ENCODE measurements at places on chromosomes 6 and 20.
A peak's percentile ranks its signal among the peaks of the same experiment; 100 is the strongest.

- no peak for DNase-seq
Observed at GRCh38 chr6:17237246-17237645, 43.9 kb upstream of the RBM24 start.

- no peak for DNase-seq
Observed at GRCh38 chr20:62122654-62123449, 577 bp downstream of the LSM14B start.

DNA sequence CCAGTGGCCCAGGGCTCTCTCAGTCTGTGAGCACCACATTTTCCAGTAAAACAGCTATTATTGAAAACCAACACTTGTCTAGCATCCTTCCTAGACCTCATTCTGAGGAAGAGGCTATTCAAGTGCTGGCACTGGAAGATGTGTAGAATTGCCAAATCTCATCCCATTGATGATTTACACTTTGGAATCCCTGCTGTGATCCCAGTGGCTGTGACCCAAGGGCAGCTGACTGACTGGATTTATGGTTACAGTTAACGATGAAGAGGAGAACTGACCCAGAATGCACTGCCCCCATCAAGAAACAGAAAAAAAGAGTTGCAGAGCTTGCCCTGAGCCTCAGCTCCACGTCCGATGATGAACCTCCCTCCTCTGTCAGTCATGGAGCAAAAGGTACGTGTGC, 2.4 kb downstream of the CMTR1 start:
- DNase-seq, result no peak

- DNase-seq, result no peak
Observed at GRCh38 chr6:45949256-45949655, 66.4 kb downstream of the CLIC5 start.

- DNase-seq, result no peak
Observed at GRCh38 chr20:19769507-19769906, 11.4 kb downstream of the RIN2 start.

GRCh38 chr6:168532070-168532469, 91.1 kb downstream of the SMOC2 start:
- DNase-seq, result no peak

- no peak for DNase-seq
Observed at GRCh38 chr6:146341493-146342230, 202.0 kb upstream of the RAB32 start.

GRCh38 chr6:68740828-68741500, 105.9 kb downstream of the ADGRB3 start:
- DNase-seq, result no peak

DNA sequence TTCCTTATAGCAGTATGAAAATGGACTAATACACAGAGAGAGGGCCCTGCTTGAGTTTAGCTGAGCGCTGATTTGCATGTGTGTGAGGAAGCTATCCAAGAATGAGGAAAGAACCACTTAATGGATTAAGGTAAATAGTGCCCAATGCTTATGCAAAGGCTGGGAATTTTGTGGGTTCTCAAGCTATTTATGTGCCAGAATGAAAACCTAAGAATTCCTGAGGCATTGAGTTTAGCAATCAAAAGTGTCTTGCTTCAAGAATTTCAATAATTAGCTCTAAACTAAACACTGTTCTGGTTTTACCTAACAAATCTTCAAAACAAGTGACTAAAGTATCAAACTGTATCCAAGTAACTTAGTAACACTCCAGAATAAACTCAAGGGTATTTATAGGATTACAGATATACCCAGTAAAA, 7.0 kb upstream of the OR14J1 start:
- no peak for DNase-seq

DNA sequence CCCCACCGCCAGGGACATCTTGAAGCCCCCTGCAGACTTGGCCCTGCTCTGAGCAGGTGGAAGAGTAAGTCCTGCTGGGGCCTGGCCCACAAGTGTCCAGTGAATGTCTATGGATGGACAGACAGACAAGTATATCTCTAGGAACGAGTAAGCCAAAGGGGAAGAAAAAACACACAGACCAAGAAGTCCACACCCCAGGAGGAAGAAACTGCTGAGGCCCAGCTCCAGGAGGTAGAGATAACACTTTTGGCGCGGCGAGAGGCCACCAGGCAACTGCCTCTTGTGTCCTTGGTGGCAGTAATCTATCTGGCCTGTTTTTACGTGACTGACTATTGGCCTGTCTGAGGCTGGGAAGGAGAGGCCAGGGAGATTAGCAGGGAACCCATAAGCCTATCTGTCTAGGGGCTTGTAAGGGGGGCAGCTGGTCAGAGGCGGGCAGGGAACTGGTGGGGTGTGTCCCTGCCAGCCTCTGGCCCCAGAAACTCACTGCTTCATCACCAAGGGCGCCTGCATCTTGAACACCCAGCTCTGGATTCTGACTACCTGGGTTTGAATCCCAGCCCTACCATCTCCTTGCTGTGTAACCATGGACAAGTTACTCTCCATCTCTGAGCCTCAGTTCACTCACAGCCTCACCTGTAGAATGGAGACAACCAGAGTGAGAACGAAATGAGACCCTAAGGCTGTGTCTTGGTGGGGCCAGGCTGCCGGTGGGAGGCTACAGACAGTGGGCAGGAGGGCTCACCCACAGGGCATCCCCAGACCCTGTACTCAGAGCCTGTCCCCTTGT, 31.3 kb downstream of the C20orf203 start:
- peak; percentile 84 for DNase-seq

- DNase-seq, result no peak
Observed at GRCh38 chr6:39517756-39518155, 195.3 kb upstream of the KCNK16 start.

- DNase-seq, result no peak
Observed at GRCh38 chr6:34044945-34045595, 100.8 kb downstream of the GRM4 start.

DNA sequence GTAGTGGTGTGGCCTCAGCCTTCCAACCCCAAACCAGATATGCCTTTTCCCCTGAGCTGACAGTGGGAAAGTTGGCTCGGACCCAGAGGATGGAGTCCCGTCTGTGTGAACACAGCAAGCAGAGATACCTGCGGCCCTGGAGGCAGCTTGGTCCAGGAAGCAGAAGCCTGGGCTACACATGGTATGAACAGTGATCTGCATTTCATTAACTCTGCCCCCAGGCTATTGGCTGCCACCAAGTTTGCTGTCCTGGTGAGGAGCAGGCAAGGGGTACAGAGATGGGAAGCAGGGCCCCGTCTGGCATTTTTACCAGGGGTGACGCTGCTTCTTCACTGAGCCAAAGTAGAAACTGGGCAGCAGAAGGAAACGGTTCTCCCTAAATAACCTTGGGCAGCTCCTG, 90.0 kb downstream of the EDN3 start:
- no peak for DNase-seq

DNA sequence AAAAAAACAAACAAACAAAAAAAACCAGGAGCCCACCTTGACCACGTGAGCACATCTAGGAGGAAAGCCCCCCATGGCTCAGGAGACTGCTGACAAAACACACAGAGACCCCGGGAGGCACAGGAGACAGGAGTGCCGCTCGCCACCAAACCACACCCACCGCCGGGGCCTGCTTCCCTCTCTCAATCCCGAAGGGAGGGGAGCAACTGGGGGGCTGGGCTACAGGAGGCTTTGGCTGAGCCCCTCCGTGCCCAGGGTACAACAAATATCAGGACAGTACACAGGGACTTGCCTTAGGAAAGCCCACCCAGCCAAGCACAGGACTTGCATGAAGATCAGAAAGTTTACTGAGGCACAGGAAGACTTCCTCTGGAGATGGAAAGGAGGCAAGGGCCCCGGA, 102.5 kb downstream of the TAF4 start:
- DNase-seq, result no peak

- DNase-seq, result no peak
Observed at GRCh38 chr20:2305479-2305878, 9.7 kb downstream of the TGM3 start.

GRCh38 chr6:116313101-116313776, 33.5 kb upstream of the TSPYL1 start:
- DNase-seq, result no peak

- no peak for DNase-seq
Observed at GRCh38 chr20:25491446-25492038, 84.1 kb downstream of the GINS1 start.

DNA sequence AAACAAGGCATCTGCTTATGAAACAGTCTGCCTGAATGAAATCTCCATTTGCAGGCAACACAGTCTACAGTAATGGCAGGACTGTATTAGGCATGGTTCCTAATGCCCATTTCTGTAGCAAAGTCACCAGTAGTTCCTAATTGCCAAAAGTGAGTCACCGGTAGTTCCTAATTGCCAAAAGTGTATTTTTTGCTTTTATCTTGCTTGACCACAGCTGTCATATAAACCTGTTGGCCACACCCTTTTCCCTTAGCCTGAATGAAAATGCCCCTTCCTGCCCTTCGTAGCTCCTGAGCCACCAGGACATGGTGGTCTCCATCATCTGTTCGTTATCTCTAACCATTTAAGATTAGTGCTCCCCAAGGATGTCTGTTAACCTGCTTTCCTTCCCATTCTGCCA, 34.5 kb downstream of the MTHFD1L start:
- DNase-seq, result no peak

DNA sequence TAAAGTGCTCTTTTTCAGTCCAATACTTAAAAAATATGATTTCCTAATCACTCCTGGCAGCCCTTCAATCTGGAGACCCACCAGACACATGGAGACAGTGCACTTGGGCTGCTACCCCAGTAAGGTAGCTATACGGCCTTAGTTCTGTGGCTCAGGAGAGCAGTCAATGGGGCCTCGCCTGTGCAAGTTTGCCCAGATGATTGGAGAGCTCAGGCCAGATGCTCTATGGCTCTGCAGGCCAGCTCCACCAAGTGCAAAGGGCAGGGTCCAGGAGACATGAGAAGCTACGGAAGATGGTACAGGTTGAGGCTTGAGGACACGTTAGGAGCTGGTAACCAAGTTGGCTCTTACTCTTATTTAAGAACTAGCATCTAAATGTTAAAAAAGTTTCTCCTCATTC, 30.7 kb downstream of the STK38 start:
- no peak for DNase-seq

GRCh38 chr6:27839626-27840475, 72.3 kb downstream of the OR2B2 start:
- DNase-seq, result peak; percentile 68

DNA sequence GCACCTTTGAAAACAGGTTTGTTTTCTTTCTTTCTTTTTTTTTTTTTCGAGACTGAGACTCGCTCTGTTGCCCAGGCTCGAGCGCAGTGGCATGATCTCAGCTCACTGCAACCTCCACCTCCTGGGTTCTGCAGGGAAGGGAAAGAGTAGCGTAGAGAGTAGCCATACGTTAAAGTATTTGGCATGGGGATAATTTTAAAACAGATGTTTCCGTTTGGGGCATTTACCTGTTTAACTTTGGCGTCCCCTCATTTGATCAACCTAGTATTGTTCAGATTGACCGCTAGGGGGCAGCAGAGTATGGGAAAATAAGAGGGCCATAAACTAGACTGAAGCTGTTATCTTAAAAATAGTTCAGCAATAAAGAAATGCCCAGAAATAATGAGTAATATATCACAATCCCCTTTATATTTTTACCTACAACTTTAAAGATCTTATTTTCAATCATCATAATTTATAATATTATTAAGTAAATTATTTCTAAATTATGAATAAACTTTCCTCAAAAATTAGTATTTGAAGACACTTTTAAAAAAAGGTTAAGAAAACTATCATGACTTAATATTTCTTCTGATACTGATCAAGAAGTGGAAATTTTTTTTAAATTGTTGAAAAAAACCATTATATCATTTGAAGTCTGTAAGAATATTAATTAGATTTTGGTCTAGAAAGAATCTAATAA, 7.6 kb upstream of the TAAR9 start:
- DNase-seq, result peak; percentile 82

DNA sequence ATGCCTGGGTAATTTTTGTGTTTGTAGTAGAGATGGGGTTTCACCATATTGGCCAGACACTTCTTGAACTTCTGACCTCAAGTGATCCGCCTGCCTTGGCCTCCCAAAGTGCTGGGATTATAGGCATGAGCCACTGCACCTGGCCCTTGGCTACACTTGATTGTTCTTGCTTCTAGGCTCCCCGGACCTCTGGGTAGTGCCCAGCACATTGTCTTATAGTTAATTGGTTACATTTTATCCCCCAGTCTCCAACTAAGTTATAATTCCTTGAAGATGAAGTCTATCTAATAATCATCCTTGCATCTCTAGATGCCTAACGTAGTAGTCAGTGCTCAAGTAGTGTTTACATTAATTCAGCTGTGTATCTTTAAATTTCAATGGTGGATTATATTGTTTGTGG, 11.8 kb downstream of the SMPDL3A start:
- no peak for DNase-seq

- no peak for DNase-seq
Observed at GRCh38 chr6:5782783-5783547, 223.8 kb downstream of the NRN1 start.
